BE2C (cell line): ENCODE measurements at places on chromosomes 7 and 10.

DNA sequence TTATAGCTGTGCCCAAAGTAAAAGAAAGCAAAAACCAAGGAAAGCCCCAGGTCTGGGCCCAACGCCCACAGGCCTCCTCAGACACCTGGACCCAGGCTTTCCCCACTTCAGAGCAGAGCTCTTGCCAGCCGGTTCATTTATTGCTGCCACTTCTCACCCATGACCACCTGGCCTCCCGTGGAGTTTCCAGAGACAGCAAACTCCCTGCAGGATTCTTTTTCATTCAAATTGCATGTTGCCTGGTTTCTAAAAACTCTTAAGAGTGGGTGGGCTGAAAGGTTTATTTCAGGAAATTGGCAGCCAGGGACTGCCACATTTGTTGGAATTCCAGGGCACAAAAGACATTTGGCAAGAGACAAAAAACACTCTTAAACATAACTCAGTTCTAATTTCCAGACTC is 4.7 kb downstream of the VOPP1 start:
- DNase-seq: no peak

DNA sequence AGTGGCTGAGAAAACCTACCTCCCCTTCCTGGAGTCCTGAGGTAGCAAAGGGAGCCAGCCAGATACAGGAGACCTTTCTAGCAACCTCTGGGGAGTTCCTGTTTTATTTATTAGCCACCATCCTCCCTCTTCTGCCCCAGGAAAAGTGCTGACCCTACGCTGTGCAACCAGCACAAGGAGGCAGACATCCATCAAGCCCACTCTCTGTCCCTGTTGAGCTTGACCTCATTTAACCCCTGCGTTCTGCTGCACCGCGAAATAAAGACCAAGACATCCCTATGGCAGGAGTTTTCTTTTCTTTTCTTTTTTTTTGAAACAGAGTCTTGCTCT is 25.3 kb upstream of the ANKRD2 start:
- DNase-seq: no peak

DNA sequence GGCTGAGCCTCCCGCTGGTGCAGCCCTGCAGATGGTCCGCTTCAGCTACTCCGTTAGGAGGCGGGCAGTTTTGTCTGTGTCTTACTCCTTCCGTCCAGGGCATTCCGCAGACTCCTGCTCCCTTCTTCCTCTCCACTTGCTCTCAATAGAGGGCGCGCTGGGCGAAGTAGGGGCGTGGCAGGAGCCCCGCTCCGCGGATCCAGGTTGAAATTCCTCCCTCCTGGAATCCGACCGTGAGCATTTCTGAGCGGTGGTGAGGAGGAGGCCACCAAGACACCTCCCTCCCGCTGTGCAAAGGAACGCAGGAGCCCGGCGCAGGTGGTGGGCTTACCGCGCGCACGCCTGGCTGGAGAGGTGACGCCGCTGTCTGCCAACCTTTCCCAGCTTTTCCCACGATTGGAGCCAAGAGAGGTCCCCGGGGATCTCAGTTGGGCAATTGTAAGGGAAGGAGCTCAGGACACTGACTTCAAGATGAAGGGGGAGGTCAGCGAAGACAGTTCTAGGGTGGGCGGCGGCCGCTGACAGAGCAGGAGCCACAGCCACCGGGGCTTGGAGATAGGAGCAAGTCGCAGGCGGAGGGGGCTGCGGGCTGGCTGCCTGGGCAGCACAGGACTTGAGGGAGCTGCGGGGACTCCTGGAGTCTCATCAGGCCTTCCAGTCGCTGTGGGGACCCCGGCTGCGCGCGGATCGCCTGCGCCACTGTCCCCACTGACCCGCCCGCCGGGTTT is 1011.3 kb downstream of the XPNPEP1 start:
- DNase-seq: peak; percentile 76

DNA sequence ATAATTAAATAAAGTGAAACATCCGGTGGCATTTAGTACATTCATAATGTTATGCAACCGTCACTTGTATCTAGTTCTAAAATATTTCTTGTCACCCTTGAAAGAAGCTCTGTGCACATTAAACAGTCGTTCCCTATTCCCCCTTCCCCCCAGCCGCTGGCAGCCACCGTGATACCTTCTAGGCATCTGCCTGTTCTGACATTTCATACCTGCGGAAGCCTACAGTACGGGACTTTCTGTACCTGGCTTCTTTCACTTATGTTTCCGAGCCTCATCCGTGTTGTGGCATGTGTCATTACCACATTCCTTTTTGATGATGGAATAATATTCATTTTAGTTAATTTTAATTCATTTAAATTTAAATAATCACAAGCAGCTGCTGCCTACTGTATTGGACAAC is 13.9 kb upstream of the SFRP5 start:
- no peak for DNase-seq

GRCh38 chr10:91049988-91050360 is 129.1 kb upstream of the ANKRD1 start:
- DNase-seq: no peak

DNA sequence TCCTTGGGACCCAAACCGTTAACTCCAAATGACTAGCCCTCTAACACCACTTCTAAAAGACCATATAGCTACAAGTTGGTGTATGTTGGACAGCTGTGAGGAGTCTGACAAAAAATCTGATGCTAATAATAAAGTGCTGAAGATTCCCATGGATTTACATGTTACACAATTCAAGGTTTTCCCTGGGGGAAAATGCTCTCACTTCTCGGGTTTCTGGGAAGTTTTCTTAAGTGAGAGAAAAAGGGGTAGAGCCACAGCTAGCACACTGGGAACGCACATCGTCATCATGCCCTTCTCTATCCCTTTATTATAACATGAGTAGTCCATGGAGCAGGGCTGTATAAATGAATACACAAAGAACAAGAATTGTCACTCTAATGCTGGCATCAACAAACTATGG is 162.1 kb downstream of the CHCHD3 start:
- DNase-seq: no peak

DNA sequence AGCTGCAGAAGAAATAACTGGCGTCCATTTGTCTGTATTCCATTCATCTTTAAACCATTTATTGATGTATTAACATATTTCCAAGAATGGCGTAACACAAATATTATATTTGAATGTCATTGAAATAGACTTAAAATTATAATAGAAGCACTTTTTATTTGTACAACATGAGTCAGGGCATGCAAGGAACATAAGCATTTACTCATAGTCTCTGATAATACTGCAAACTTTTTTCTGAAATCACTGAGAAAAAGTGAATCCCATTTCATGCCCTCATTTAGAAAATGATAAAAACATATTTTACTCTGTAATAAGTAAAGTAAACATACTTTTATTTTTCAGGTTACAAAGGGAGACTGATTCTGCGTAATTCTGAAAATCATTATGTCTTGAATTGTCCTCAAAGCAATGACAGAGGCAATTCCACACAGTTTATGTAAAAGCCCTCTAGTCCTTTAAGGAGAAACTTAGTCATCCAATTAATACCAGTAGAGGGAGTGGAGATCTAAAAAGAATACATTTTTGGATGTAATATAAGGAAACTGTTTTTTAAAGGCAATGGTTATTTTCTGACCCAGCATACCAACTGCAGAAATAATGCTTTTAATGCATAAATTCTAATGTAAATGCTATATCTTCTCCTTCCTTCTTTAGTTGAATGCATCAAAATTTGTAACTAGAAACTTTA is 58.1 kb downstream of the AGMO start:
- no peak for DNase-seq

- no peak for DNase-seq
Observed at GRCh38 chr7:67653856-67654454, 657.3 kb downstream of the TYW1 start.

DNA sequence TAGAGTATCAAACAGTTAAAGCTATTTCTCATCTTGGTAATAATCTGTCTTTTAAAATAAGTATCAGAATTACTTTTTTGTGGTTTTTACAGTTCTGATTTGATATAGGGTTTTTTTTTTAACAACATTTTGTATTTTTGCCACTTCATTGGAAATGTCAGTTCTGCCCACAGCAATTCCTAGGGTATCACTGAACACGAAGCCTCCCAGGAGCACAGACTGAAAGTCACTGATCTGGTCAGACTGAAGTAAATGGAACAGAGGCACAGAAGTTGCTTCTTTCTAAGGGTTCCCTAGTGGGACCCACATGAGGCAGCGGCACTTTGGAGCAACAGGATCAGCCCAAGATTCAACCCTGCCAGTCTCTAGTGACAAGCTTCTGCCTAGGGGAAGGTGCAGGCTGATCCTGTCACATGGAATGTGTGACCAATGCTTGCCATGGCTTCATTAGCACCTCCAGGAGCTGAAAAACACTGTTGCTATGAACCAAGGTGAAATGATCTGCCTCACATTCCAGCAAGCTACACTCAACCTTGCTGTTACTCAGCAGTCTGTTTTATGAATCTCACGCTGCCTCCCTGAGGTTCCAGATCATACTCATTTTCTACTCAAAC is 273.4 kb upstream of the CSTF2T start:
- no peak for DNase-seq

DNA sequence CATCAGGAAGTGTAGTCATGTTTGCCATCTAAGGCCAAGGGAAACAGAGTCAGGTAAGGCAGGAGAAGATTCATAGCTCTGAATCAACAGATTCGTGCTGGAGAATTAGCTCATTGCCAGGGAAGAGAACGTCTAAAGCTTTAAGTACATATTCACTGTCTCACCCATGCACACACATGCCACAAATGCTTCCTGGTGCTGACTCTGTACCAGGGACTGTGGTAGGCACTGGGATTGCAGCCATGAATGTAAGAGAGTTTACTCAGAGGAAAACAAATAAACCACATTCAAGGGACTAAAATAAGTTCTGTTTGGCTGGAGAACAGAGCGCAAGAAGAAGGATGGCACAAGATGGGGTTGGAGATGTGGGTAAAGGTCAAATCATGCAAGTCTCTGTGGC is 89.8 kb upstream of the HPS1 start:
- no peak for DNase-seq

DNA sequence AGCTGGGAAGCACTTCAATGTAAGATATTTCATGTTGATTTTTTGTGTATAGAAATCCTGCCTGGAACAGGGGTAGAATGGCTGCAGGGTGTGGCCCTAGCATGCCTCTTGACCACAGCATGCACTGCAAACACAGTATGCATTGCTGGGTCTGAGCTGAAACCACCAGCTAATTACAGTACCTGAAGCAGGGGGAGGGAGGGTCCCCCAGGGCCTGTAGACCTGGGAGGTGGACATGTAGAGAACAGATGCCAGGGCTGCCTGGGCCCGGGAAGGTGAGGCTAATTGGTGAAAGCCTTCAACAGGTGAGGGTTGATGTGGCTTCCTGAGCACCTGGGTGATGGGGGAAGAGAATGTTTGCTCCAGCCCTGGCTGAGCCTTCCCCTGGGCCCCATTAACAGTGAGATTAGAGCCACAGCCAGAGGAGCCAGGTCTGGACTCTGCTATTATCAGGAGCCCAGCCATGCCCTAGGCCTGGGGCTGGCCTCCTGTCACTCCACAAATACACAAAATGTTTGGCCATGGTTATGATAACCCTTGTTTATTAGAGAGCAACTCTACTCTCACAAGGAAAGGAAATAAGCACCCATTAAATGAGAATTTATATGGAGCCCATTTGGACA is 83.3 kb downstream of the PLXNA4 start:
- DNase-seq: peak; percentile 77

DNA sequence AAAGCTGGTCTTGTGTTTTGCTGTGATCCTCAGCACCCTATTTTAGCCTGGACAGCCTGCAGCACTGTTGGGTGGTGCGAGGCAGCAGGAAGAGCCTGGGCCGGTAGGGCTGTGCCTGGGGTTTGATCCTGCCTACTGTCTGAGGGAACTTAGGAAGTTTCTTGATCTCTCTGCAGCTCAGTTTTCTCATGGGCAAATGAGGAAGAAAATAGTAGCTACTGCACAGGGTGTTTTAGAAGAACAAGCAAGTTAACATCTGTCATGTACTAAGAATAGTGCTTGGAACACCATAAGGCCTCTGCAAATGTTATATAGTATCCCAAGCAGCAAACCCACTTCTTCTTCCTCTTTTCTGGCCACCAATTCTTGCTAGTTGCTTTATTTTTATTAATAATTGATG is 12.0 kb upstream of the AGR2 start:
- DNase-seq: no peak

DNA sequence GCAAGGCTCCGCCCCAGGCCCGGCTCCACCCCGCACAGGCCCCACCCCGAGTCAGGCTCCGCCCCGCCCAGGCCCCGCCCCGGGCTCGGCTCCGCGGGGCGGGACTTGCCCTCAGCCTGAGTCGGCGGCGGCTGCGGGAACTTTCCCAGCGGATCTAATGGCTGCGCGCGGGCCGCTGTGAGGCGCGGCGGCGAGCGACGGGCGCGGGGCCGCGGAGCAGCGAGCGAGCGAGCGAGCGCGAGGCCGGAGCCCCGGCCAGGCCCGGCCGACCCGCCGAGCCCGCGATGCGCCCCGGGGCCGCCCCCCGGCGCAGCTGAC is at the start of gene INPP5A:
Gene INPP5A, plus strand, starts transcription at position 104 of the 318 bp plus-strand sequence. CDS start 310 bp downstream, outside the sequence.
- no peak for DNase-seq

DNA sequence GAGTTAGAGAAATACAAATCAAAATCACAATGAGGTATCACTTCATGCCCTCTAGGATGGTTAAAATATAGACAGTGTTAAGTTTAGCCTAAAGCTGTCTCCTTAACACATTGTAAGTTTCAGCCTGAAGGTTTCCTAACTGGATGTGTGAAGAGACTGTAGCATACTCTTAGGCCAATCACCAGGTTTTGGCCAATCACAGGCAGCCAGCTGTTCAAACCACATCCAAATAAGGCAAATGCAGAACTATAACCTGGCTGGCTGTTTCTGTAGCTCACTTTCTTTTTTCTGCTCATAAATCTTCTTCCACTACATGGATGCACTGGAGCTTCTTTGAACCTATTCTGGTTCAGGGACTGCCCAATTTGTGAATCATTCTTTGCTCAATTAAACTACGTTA is 19.7 kb downstream of the ESYT2 start:
- DNase-seq: no peak

DNA sequence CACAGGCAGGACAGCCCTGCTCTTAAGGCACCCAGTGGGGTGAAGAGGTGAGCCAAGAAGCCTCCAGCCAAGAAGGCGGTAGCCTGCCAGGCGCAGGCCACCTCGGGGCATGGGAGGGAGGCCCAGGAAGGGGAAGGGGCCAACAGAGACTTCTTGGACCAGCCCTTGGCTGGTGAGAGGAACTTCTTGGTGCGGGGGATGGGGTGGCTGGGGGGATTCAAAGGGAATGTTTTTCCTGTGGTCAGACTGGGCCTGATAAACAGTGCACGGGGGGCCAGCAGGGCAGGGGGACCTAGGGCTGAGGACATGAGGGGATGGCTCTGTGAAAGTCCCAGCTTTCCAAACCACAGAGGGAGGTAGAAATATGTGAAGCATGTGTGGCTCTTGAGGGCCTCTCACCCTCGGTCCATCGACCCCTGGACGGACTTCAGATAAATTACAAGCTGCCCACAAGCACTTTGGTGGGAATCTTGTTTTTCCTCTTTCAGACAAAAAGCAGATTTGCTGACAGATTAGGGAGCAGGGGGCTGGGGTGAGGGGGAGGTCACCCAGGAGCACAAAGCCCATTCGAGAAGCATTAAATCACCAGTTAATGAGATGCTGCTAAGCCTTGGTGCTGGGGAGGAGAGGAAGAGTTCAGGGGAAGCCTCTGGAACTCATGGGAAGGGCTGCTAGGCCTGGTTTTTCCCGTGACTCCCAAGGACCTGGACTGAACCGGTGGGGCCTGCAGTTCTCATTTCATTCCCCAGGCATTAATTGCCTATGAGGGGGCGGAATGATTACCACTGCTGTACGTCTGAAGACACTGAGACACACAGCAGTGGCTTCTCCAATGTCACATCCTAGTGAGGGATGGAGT is 11.3 kb downstream of the CRYGN start:
- DNase-seq: no peak

GRCh38 chr10:26699631-26700030 is 2.1 kb downstream of the PDSS1 start:
- no peak for DNase-seq

- DNase-seq: no peak
Observed at GRCh38 chr10:4099202-4099601, 314.2 kb upstream of the KLF6 start.

GRCh38 chr10:99834410-99834809 is 52.0 kb downstream of the ABCC2 start:
- no peak for DNase-seq
